ENCODE measurements at places on chromosomes 5 and 9. TPM values are rescaled to one million over a fixed set of nuclear protein-coding genes. Genes with fewer than 3 reads are reported as not detected.
A peak's percentile ranks its signal among the peaks of the same experiment; 100 is the strongest.

DNA sequence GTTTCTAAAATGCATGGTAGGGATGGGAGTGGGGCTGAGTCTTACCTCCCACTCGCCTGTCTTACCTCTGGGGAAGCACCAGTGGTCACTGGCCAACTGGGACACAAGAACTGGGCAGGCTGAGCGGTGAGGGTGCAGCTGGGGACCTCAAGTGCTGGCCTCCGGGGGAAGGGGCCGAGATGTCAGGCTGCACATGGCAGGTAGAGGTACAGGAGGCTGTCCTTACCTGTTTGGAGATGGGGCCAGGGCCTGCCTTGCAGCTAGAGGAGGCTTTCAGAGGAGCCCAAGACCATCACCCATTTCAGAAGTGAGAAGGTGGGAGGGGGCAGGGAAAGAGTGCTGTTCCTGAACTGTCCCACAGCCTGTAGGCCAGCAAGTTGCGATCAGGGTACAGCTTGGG, 14.2 kb downstream of the PSAT1 start:
- DNase-seq = no peak

The GLIPR2 gene
- 0.10 TPM for total RNA-seq

DNA sequence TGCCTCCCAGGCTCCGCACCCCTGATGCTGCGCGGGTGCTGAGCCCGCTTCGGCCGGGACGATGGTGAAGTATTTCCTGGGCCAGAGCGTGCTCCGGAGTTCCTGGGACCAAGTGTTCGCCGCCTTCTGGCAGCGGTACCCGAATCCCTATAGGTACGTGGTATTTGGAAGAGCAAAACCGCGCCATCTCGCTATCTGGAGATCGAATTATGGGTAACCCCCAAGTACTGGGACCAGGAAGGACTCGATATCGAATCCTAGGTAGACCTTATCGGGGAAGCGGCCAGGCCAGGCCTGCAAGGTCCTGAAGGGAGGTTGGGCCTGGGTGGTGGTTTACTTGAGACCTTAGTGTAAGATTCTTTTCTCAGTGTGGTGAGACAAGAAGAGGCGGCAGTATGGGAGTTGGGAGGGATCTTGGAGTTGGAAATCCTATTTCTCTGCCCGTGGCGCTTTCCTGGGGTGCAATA, 359 bp downstream of the PRELID1 start:
- peak; percentile 49 for DNase-seq

The SOX30 gene
- total RNA-seq = 0.15 TPM

- no peak for DNase-seq
These were observed 6.2 kb downstream of the IL17B start for GRCh38 chr5:149372932-149373331.

DNA sequence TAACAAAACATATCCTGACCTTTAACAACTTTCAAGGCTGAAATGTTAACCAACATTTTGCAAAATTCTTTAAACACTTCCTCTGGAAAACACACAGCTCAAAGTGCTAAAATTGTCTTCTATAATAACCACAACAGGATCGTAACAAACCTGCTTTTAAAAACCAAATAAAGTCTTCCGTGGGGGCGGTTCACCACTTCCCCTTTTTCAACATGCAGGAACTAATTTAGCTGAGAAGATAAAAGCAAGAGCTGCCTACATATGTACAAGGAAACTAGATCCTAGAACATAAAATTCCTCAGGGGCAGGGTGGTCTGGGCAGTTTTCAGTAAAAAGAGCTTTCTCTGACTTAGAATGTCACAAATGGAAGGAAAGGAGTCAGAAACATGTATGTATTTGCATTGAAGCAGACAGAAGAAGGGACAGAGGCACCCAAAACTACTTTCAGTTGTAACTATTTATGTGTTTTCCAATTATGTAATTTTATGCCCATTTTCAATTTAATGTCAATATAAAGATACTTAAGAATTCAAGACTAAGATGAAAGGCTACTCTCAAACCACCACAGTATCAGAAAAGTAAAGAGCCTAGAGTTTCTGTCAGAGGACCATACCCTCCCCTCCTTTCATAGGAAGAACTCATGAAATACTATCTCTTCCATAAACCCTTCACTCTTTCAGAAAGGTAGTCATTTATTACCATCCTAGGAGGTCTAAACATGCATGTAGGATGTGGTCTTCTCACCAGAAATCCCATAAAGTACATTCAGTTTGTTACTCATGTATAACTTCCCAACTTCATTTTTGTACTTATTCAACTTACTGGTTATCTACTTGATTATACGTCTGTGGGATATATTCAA, 185.9 kb upstream of the RASA1 start:
- DNase-seq = peak; percentile 38

The FCN2 gene
- total RNA-seq = not detected

DNA sequence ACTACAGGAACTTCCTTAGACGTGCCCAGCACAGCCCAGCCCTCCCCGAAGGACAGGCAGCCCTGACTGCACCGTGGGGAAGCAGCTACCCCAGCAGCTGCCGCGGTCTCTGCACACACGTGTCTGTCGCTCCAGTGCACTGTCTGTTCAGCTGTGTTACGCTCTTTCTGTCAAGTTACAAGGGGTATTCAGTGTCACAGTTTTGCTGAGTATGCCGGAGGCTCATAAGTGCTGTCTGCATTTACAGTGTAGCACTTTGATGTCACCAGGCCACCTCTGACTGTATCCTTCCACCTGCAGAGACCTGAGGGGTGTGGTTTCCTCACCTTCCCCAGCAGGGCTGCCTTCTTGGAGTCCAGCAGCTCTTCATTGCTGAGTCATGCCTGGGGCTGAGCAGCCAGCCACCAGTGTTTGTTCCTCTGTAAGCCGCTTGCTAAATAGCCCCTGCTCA, 126.8 kb downstream of the EHMT1 start:
- no peak for DNase-seq

DNA sequence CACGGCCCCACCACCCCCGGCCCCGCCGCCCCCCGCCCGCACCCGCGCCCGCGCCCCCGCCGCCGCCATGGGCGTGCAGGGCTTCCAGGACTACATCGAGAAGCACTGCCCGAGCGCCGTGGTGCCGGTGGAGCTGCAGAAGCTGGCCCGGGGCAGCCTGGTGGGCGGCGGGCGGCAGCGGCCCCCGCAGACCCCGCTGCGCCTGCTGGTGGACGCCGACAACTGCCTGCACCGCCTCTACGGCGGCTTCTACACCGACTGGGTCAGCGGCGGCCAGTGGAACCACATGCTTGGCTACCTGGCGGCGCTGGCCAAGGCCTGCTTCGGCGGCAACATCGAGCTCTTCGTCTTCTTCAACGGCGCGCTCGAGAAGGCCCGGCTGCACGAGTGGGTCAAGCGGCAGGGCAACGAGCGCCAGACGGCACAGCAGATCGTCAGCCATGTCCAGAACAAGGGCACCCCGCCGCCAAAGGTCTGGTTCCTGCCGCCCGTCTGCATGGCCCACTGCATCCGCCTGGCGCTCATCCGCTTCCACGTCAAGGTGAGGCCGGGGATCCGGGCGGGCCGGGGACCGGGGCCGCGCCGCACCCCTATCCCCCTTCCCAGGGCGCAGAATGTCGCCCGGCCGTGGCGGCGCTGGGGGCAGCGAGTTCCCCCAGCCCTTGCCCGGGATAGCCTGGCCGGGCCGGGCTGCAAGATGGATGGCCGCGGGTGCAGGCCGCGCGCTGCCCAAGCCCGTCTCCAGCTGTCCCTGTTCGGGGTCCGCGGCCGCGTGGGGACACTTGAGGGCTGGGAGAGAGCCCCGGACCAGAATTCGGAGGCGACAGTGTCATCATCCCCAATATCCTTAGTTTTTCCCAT, 594 bp downstream of the FAM120A start:
- DNase-seq = peak; percentile 69

GRCh38 chr9:136181784-136182419, 23.0 kb downstream of the LHX3 start:
- no peak for DNase-seq

GRCh38 chr5:14521748-14522147, 59.8 kb upstream of the OTULINL start:
- DNase-seq = no peak

GRCh38 chr5:73284220-73284795, 111.3 kb downstream of the TMEM174 start:
- no peak for DNase-seq

The PTTG1 gene
- 99.1 TPM for total RNA-seq

The TTC33 gene
- 3.5 TPM for total RNA-seq

The OSMR gene
- total RNA-seq = not detected

The ANKRD34B gene
- total RNA-seq = not detected

The IL13 gene
- not detected for total RNA-seq

- DNase-seq = no peak
These were observed 57.2 kb upstream of the RNF130 start for GRCh38 chr5:180128671-180129261.

The KCTD16 gene
- 0.31 TPM for total RNA-seq

The ISL1 gene
- 15.3 TPM for total RNA-seq

DNA sequence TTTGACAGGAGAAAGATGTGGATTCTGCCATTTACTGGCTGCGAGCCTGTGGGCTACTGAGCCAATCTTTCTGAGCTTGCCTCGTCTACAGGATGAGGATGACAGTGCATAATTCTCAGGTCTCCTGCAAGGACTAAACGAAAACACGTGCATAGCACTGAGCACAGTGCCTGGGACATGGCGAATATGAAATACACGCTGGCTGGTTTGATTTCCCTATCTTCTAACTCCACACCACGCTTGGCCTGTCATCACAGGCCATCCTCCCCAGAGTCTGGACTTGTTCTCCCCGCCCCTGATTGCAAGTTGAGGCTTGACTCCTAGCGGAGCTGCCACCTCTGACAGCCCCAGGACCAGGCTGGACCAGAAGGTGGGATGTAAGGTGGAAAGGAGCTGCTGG, 37.9 kb downstream of the ARPC5L start:
- no peak for DNase-seq

DNA sequence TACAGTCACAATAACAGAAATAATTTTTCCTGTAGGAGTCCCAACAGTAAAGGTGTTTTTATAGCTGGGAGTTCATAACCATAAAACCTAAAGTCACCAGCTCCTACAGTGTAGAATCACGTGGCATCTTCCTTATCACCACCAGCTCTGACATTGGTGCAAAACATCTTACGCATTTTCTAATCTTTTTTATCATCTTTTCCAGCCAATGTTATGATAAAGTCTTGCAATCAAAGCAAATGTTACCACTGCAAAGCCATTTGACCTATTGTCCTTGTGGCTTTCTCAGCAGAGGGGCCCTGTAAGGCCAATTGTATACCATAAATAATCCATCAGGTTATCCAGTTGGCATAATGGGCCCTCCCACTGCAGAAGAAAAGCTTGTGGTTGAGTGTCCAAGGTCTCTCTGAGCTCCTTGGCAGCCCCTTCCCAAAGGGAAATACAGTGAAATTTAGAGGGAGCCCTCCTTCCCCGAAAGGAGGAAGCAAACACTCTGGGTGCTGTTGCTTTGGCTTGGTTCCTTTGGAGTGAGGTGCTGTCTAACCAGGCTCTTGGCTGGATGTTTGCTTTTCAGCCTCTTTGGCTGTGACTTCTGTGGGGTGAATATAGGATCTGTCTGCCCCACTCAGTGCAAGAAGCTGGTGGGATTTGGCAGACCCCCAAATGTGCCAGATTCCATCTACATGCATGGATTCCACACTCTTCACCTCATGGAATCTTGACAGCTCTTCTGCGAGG, 29.3 kb upstream of the CPEB4 start:
- DNase-seq = no peak

DNA sequence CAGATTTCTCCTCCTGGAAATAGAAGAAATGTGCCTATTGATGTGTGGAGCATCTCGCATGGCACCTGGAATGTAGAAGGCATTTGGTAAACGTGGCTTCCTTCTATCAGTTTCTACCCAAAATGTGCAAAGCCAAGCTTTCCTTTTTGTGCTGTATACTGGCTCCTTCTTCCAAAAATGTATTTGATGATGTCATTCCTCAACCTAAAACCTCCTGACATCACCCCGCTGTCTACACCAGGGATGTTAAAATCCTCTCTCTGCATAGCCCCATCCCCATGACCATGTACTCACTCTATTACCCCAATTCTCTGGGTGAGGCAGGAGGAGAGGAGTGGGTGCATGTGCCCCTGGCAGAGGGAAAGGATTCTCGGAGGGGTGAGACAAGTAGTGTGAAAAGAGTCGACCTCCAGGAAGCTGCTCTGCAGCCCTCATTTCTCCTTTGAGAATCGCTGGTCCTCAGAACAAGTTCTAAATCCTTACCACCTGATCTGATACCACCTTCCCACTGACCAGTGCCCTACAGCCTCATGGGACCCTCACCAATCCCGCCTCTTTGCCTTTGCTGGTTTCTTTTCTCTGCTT, 11.7 kb upstream of the MED10 start:
- DNase-seq = no peak

The NFIL3 gene
- 1.4 TPM for total RNA-seq

DNA sequence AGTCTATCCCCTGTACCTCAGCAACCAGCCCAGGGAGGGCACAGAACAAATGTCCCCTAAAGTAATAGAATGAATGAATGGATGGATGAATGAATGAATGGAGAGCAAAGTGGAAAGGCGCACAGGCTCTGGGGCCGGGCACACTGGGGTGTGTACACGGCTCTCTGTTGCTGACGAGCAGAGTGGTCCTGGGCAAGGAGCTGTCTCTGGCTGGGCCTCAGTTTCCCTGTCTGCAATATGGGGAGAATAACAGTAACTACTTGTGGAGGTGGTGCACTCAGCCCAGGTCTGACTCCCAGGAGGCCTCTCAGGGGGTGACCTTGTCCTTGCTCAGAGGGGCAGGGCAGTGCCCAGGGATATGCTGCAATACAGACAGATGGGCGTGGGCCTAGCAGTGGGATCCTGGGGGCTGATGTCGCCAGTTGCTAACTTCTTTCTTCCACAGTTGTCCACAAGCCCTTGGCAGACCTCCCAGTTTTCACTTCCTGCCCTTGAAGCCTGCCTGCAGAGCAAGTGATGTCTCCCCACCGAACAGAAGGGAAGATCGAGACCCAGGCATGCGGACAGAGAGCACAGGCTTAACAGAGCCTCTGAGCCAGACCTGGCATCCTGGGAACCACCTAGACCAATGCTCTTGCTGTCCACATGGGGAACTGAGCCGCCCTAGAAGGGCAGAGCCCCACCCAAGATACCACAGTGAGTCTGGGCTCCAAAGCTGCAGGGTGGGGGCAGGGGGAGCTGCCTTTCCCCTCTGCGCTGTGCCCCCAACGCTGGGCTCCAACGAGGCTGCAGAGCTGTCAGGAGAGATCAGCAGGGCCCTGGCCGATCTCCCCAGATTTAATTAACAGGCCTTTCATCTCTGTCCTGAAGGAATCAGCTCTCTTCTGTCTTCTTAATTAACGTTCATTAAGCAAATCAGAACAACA, 13.6 kb upstream of the LAMC3 start:
- DNase-seq = peak; percentile 21

- no peak for DNase-seq
These were observed 38.9 kb upstream of the STX17 start for GRCh38 chr9:99867536-99867935.

The DMXL1 gene
- total RNA-seq = 7.9 TPM

DNA sequence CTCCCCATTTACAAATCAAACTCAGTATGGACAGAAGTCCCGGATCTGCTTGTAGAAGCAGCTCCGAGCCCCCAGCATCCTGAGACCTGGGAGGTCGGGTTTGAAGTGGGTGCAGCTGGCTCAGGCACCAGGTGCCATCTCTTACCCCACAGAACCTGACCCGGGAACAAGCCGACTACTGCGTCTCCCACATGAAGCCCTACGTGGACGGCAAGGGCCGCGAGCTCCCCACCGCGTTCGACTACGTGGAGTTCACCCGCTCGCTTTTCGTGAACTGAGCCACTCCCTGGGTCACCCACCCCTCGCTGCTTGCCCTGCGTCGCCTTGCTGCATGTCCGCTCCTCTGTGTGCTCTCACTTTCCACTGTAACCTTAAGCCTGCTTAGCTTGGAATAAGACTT, 23.6 kb downstream of the DYNC2I2 start:
- DNase-seq = no peak

GRCh38 chr9:127921557-127922120, 4.8 kb upstream of the ST6GALNAC4 start:
- peak; percentile 66 for DNase-seq

GRCh38 chr9:71690063-71690688, 78.1 kb downstream of the CEMIP2 start:
- DNase-seq = no peak
